GOT3 (cell line): ENCODE measurements at places on chromosomes 4 and X.

DNA sequence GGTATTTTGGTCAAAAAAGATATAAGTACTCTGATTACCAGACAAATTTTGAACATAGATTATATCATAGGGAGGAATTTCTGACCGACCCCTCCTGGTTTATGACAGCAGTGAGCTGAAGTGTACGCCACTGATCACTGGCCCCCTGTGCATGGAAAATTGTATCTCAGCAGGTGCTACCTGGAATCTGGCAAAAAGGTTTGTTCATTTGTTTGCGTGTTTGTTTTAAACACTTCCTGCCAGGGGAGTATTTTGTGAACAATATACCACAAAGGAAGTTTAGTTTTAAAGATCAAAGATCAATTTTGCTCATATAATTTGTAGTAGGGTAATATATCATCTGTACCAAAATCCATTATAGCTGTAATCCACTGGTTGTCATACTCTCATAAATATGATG is 219.7 kb upstream of the TENM3 start:
- no peak for DNase-seq

GRCh38 chrX:69185886-69186285 is 20.6 kb upstream of the PJA1 start:
- no peak for DNase-seq

DNA sequence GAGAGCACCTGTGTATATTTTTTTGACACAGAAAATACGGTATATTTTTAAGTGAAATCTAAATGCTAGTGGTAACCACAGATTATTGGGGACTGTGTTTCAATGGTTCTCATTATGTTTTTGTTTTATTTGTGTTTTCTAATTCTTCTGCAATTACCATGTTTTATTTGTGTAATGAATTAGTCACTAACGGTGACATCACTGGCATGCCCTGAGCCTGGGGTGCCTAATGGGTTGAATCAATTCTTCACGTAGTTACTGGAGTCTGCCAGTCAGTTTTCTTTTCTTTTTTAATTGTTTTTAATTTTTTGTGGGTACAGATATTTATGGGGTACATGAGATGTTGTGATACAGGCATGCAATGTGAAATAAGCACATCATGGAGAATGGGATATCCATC is 168.8 kb downstream of the RELL1 start:
- no peak for DNase-seq

DNA sequence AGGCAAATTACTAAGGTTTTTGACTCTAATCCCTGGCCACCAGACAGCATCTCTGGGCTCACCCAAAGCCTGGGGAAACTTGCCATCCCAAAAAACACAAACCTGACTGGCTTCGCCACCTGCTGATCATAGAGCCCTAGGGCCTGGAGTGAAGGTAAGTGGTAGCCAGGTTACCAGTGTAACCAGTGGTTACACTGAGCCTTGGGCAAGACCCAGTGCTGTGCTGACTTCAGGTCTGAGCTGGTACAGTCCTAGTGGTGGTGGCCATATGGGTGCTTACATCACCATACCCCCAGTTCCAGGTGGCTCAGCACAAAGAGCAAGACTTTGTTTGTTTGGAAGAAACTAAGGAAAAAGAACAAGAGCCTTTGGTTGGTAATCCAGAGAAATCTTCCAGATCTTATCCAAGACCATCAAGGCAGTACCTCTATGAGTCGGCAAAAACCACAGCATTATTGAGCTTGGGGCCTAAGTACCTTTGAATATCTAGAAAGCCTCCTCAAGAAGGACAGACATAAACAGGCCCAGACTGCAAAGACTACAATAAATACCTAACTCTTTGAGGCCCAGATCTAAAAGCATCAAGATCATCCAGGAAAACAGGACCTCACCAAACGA is 13.7 kb downstream of the MED14 start:
- DNase-seq, result no peak

DNA sequence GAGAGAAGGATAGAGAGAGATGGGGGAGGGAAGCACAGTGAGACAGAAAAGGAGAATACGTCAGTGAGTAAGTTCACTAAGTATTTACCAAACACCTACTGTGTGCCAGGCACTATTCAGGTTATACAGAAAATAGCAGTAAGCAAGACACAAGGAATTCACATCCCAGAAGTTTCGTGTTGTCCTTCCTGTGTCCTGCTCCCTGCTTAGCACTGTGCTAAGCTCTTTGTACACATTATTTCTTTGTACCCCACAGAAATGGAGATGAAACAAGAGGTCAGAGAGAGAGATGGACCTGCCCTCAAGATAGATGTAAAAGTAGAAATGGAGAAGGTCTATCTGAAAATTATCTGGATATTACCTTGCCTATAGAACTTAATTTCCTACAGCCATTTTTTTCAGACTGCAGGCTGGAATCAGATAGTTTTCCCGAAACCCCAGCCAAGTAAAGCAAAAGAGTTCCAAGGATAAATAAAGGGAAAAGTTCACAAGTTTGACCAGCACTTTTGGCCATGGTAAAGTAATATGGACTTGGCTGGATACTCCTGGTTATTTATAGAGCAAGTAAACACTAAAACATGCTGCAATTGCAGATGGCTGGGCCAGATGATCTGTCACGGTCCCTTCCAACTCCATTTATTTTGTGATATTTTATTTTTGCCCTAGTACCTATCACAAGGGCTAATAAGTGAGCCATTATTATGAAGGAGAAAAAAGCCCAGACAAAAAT is 353.7 kb upstream of the SLC7A11 start:
- DNase-seq, result no peak
